ENCODE measurements at places on chromosomes 1 and 21.
A peak's percentile ranks its signal among the peaks of the same experiment; 100 is the strongest.

GRCh38 chr1:109438798-109439297 is 12.6 kb upstream of the PSMA5 start:
- DNase-seq: no peak

GRCh38 chr1:237556911-237557310 is 333.8 kb downstream of the ZP4 start:
- peak; percentile 73 for DNase-seq

DNA sequence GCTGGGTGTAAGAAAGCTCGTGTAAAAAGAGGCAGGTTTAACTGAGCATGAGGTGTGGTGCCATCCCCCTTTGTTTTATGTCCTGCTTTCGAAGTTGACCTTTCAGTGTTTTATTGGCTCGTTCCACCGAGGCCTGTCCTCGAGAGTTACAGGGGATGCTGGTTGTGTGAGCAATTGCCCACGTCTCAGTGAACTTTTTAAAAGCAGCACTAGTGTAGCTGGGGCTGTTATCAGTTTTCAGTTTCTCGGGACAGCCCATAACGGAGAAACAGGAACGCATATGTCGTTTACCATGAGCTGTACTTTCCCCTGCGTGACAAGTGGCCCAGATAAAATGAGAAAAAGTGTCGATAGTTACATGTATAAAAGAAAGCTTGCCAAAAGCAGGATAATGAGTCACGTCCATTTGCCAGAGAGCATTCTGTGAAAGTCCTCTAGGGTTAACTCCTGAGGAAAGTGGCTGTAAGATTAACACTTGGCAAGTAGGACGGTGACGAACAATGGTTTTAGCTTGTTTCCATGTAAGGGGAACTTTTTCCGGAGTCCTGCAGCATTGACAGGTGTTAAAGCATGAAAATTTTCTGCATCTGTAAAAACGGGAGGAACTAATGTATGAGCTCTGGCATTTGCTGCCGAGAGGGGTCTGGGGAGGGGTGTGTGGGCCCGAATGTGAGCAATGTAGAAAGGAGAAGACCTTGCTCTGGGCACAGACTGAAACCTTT is 7.8 kb upstream of the LRRC47 start:
- no peak for DNase-seq

GRCh38 chr1:40409467-40409866 is 35.9 kb downstream of the SMAP2 start:
- DNase-seq: peak; percentile 80

GRCh38 chr1:236686815-236687160 is 489 bp downstream of the ACTN2 start:
- DNase-seq: no peak

DNA sequence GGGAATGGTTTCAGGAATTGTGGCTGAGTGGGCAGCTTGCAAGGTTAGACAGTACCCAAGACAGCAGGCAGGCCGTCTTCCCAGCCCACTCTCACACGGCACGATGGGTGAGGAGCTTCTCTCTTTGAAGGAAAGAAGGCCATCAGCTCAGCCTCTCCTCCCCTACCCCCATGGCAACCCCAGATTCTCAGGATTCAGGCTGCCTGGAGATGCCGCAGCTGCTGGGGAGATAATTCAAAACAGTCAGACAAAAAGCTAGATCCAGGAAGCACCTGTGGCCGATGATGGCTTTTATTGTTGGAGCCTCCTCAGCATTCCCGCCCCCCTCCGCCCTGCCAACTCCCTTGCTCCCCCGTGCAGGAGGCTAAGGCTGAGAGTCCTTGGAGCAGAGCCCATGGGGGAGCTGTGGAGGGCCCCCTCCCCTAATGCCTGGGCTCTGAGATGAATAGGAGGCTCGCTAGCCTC is 220.5 kb downstream of the TRABD2B start:
- DNase-seq: no peak

- DNase-seq: no peak
These were observed 109.7 kb downstream of the SLC35F3 start for GRCh38 chr1:234014208-234014607.

GRCh38 chr1:204760350-204760749 is 74.8 kb upstream of the LRRN2 start:
- no peak for DNase-seq

DNA sequence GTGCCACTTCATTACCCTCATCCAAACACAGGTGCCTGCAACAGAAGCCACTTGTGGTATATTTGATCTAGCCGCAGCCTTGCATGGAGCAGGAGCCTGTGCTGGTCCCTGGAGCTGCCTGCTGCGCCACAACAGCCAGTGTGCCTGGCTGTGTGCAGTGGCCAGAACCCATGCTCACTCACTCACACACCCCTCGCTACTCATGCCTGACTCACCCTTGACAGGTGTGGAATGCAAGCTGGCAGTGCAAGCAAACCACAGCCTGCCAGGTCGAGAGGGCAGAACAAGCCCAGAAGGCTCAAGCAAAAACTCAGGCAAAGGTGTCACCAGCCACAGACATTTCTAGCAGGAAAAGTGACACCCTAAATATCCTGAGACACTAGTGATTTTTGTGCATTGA is 1510.9 kb downstream of the KCNT2 start:
- no peak for DNase-seq

- no peak for DNase-seq
These were observed 10.7 kb downstream of the TBX19 start for GRCh38 chr1:168291222-168291837.

- DNase-seq: no peak
These were observed 257.7 kb upstream of the SGIP1 start for GRCh38 chr1:66276218-66276617.

- no peak for DNase-seq
These were observed 19.8 kb downstream of the ATP6V1G3 start for GRCh38 chr1:198520524-198521254.

DNA sequence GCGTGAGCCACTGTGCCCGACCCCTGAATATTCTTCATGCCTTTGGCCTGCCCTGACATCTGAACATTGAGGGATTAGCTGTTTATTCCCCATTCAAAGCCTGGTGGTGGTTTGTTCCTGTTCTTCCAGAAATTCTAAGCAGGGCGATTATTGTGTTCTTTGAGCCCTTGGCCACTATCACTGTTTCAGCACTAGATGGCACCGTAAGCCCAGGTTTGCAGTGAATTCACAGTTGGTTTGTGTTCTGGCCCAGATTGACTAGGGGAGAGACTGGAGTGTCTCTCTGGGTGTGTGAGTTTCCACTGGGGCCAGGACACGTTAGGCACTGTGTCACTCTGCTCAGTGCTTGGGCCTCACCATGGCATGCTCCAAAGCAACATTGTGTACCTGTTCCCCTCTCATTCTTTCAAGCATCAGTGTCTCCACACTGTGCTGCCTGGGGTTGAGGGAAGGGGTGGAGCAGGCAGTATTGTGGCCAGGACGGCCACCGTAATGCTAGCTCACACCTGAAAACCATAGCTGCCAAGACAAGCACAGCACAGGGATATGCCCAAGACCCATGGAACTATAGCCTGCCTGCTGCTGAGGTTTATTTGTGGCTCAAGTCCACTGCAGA is 52.7 kb downstream of the PKN2 start:
- DNase-seq: no peak

- no peak for DNase-seq
These were observed 1523.0 kb upstream of the B3GALT2 start for GRCh38 chr1:194709439-194709838.

GRCh38 chr1:91567583-91567982 is 66.9 kb downstream of the CDC7 start:
- DNase-seq: no peak

DNA sequence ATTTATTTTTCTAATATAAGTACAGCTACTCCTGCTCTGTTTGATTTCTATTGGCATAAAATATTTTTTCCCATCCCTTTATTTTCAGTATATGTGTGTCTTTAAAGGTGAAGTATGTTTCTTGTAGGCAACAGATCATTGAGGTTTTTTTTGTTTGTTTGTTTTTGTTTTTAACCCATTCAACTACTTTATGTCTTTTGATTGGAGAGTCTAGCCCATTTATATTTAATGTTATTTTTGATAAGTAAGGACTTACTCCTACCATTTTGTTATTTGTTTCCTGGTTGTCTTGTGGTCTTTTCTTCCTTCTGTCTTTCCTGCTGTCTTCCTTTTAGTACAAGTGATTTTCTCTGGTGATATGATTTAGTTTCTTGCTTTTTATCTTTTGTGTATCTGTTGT is 285.1 kb upstream of the PROX1 start:
- no peak for DNase-seq

- peak; percentile 3 for DNase-seq
These were observed 62.3 kb downstream of the OPTC start for GRCh38 chr1:203556047-203556851.

GRCh38 chr1:99786751-99787501 is 20.5 kb upstream of the FRRS1 start:
- DNase-seq: no peak

GRCh38 chr1:67051196-67051595 is 2.8 kb downstream of the SLC35D1 start:
- no peak for DNase-seq

DNA sequence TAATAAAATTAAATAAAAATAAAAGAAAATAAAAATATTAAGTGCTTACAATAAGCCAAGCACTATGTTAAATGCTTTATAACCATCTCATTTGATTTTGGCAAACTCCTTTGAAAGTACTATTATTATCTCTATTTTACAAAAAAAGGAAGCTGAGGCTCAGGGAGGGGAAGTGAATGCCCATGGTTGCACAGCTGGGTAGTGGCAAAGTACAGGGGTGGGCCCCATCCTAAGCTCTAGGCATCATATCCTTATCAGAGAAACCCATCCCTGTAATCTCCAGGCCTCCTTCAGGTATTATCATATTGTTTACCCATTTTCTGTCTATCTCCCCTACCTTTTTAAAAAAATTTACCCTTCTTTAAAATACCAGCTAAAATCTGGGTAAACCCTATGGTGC is 2.3 kb upstream of the MED18 start:
- DNase-seq: peak; percentile 15

- DNase-seq: no peak
These were observed 61.4 kb downstream of the OLFML2B start for GRCh38 chr1:161962091-161962887.

DNA sequence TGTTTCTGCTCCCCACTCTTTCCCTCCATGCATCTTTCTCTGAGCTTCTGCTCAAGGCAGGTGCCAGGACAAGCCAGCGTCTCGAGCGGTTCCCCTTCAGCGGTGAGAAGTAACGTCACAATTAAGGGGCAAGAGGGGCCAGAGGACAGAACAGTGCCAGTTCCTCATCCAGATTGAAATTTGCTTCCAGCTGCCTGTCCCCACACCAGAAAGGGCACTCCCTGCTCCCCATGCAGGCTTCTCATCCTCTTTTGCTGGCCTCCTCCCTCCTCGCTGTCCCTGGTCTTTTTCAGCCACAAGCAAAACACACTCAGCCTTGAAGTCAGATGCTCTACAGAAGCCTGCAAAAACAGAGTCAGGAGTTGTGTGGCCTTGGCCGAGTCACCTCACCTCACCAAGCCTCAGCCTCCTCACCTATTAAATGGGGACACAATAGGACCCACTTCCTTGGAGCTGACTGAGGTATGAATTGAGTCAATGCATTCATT is 35.0 kb upstream of the ECE1 start:
- DNase-seq: no peak

- no peak for DNase-seq
These were observed 16.3 kb downstream of the COL18A1 start for GRCh38 chr21:45421071-45421845.

DNA sequence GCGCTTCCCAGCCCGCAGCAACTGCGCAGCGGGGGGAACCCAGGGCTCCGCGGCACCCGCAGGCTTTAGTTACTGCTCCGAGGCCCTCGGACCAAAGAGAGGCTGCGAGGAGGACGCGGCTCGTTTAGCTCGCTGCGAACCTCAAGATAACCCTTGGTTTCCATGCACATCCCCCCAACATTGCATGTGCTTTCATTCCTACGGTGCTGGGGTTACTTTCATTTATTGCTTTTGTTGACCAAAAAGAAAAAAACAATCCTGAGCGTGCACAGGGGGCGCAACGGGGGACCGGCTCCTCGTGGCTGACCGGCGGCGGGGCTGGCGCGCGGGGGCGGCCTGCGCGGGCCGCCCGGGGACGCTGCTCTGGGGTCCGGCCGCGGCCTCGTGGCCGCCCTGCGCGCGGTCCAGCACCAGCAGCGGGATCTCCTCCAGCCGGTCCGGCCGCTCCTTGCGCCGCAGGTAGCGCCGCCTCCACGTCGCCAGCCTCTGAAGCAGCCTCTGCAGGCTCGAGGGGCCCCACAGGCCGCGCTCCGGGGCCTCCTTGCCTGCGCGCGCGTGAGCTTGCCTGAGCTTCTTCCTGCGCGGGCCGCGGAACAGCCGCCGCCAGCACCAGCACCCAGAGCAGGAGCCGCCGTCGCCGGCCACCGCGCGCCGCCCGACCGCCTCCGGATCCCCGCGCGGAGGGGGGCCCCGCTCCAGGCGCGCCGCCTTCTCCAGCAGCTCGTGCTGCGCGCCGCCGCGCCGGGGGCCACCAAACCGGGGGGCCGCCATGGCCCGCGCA is 77.4 kb downstream of the DESI2 start:
- no peak for DNase-seq

- DNase-seq: no peak
These were observed 110.6 kb downstream of the USP25 start for GRCh38 chr21:15840406-15840805.

- no peak for DNase-seq
These were observed 1.2 kb downstream of the CLSPN start for GRCh38 chr1:35768350-35769187.

- DNase-seq: no peak
These were observed 39.0 kb downstream of the FYB2 start for GRCh38 chr1:56780128-56780750.

DNA sequence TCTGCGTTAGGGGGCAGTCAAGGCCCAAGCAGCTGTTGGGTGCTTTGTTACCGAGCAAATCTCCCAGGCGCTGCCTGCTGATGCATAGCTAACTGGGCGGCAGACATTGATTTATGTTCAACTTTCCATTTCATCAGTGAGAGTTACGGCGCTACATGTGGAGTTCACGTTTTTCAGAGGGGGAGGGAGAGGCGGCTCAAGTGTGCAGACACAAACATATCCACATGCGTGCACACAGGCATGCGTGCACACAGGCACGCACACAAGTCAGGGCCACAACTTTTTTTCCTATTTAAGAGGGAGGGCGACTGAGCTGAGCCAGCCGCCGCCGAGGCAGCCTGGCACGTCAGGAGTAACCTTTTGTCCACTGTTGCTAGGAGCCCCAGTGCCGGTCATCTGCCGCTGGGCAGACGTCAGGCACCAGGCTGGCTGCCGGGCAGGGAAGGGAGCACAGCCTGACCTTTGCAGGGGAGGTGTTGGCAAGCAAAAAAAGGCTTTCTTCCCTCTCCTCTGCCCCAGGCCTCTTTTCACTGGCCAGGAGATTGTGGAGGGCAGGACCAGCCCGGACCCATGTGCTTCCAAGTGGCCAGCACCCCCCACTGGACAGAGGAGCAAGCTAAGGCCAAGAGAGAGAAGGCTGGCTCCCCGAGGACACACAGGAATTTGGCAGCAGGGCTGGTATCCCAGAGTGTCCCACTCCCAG is 73.3 kb downstream of the MRPL37 start:
- DNase-seq: peak; percentile 88

DNA sequence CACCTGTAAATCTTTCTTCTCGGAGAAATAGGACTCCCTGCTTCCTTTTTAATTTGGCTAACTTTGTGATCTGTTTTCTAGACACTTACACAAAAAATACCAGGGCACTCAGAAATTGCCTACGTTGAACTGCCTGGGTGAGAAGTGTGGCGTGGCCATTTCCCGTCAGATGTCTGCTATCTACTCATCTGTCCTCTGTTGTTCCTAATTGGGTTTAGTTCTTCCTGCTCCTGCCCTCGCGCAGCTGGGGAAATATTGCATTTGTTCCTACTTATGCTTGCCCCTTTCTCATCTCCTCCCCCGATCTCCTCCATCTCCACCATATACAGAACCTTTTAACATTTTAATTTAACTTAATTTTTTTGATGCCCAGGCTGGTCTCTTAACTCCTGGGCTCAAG is 55.1 kb downstream of the CD58 start:
- DNase-seq: no peak

GRCh38 chr1:228471762-228472398 is 15.3 kb upstream of the RNF187 start:
- DNase-seq: peak; percentile 39
